H9 (cell line): ENCODE measurements at places on chromosomes 4 and X.

GRCh38 chrX:44744799-44745198 lies 99.0 kb upstream of the DUSP21 start:
- H3K36me3 ChIP-seq = no peaks in the 10 kb centered on the region
- no peaks in the 10 kb centered on the region for H3K27me3 ChIP-seq
- H3K4me3 ChIP-seq = no peak overlapping the region
- DNase-seq = no peak
- no peak overlapping the region for H3K27ac ChIP-seq
- no peaks in the 10 kb centered on the region for H3K4me1 ChIP-seq

DNA sequence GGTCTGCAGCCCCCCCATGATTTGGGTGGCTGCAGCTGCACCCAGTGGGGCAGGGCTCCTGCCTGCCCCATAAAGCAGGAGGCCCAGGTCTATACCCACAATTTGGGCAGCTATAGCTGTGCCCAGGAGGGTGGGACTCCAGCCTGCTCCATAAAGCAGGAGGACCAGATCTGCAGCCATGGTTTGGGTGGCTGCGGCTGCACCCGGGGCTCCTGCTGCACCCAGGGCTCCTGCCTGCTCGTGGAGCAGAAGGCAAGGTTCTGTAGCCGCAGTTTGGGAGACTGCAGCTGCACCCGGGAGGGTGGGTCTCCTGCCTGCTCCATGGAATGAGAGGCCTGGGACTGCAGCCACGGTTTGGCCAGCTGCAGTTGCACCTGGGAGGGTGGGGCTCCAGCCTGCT lies 81.1 kb downstream of the ATRX start:
- H3K4me1 ChIP-seq = no peaks in the 10 kb centered on the region
- no peaks in the 10 kb centered on the region for H3K27me3 ChIP-seq
- peaks cover 9% of the 10 kb centered on the region for H3K36me3 ChIP-seq

- H3K36me3 ChIP-seq = peaks cover 13% of the 10 kb centered on the region
- H3K27me3 ChIP-seq = no peaks in the 10 kb centered on the region
- DNase-seq = no peak
- no peak overlapping the region for H3K27ac ChIP-seq
- no peak overlapping the region for H3K4me3 ChIP-seq
Measured at GRCh38 chrX:91080822-91081221, 353.8 kb upstream of the PABPC5 start.

- no peaks in the 10 kb centered on the region for H3K27me3 ChIP-seq
- no peaks in the 10 kb centered on the region for H3K4me1 ChIP-seq
- H3K27ac ChIP-seq = no peak overlapping the region
- no peak overlapping the region for H3K4me3 ChIP-seq
- peaks cover 28% of the 10 kb centered on the region for H3K36me3 ChIP-seq
Measured at GRCh38 chr4:152150214-152150613, 385.7 kb downstream of the FBXW7 start.

GRCh38 chrX:70769659-70770227 lies 138.8 kb downstream of the TEX11 start:
- no peak for DNase-seq
- H3K27me3 ChIP-seq = no peaks in the 10 kb centered on the region
- H3K27ac ChIP-seq = no peak overlapping the region
- H3K4me1 ChIP-seq = no peaks in the 10 kb centered on the region
- no peaks in the 10 kb centered on the region; the same call in 1 of the 2 replicates for H3K36me3 ChIP-seq

DNA sequence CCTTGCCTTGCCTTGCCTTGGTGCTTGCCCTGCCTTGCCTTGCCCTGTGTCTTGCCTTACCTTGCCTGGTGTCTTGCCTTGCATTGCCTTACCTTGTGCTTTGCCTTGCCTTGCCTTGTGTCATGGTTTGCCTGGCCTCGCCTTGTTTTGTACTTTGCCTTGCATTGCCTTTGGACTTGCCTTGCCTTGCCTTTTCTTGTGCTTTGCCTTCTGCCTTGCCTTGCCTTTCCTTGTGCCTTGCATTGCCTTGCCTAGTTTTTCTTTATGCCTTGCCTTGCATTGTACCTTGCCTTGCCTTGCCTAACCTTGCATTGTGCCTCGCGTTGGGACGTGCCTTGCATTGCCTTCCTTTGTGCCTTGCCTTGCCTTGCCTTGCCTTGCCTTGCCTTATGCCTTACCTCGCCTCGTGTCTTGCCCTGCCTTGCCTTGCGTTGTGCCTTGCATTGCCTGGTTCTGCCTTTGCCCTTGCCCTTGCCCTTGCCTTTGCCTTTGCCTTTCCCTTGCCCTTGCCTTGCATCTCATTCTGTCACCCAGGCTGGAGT lies 82.8 kb downstream of the TAB3 start:
- H3K27ac ChIP-seq = no peak overlapping the region
- H3K4me3 ChIP-seq = no peak overlapping the region

DNA sequence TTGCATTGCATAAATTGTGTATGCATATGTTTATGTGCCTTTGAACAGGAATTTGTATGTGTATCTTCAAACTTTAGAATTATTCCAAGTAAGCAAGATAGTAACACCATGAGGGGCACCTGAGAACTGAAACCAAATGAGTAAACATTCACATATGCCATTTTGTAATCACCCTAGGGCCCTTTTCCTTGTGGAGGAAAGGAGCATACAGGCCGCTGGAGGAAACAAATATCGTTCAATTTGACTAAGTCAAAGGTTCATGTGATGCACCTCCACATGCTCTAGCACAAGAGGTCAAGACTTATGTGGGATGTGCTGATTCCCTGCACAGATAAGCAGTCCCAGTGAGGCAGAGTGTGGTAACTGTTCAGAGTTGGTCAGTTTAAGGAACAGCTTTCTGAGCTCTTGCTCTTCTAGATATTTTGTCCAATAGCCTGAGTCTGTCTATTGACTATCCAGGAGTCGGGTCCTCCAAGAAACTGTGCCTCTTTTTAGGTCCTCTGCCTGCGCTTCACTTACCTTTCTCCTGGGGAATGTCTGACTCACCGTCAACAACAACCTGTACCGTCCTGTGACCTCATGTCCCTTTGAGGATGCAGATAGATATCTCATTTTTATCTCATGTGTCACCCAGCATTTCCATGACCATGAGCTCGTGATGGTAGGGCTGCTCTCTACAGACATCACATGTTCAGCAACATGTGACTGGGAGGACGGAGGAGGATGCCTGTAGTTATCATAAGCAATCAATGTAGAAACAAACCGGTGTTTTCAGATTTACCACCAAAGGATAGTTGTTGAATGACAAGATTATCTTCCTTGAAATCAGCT lies 196.9 kb downstream of the NWD2 start:
- no peak overlapping the region for H3K27ac ChIP-seq
- DNase-seq = no peak
- 0 out of 2 replicates have a peak, but pooled peaks cover 2% of the 10 kb centered on the region for H3K27me3 ChIP-seq
- no peak overlapping the region for H3K4me3 ChIP-seq
- H3K36me3 ChIP-seq = no peaks in the 10 kb centered on the region

GRCh38 chr4:185421366-185422124 lies 4.2 kb downstream of the UFSP2 start:
- peaks cover 3% of the 10 kb centered on the region; the same call in 1 of the 3 replicates for H3K36me3 ChIP-seq
- no peaks in the 10 kb centered on the region; the same call in 1 of the 2 replicates for H3K4me1 ChIP-seq
- H3K27me3 ChIP-seq = no peaks in the 10 kb centered on the region
- no peak for DNase-seq
- no peak overlapping the region for H3K4me3 ChIP-seq
- H3K27ac ChIP-seq = no peak overlapping the region

GRCh38 chr4:70449220-70449619 lies 22.8 kb upstream of the MUC7 start:
- no peaks in the 10 kb centered on the region for H3K27me3 ChIP-seq
- DNase-seq = no peak
- no peaks in the 10 kb centered on the region for H3K4me1 ChIP-seq
- peaks cover 1% of the 10 kb centered on the region; the same call in 2 of the 3 replicates for H3K36me3 ChIP-seq
- H3K27ac ChIP-seq = no peak overlapping the region

DNA sequence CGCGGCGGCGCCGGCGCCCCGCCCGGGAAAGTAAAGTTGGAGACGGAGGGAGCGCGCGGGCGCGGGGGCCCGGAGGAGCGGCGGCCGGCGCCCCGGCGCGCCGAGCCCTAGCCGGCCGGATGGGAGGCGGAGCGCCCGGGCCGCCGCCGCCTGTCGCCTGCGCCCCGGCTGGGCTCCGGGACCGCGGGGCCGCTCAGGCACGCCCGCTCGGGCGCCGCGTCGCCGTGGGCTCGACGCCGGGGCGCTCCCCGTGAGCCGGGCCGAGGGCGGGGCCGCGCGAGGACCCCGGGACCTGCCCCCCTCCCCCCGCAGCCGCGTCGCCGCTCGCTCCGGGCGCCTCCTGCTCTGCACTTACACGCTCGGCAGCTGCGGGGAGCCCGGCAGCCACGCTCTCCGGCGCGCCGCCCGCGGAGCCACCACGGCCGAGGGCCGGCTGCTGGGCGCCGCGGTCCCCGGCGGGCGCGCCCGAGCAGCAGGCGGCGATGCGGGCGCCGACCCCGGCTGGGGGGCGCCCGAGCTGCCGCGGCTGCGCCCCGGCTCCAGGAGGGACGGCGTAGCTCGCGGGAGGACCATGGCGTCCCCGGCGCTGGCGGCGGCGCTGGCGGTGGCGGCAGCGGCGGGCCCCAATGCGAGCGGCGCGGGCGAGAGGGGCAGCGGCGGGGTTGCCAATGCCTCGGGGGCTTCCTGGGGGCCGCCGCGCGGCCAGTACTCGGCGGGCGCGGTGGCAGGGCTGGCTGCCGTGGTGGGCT lies at the start of gene ADRA2C:
Gene ADRA2C, plus strand, starts transcription at position 350 of the 749 bp plus-strand sequence. Its CDS starts 222 bp downstream, at position 572.
- peaks cover 6% of the 10 kb centered on the region; the same call in 1 of the 2 replicates for H3K27me3 ChIP-seq
- H3K27ac ChIP-seq = no peak within 1 kb of the TSS
- H3K36me3 ChIP-seq = peaks cover 2% of the 10 kb centered on the region; the same call in 2 of the 3 replicates
- peak within 1 kb of the TSS; percentile 90 for H3K4me3 ChIP-seq
- no peak for DNase-seq

GRCh38 chrX:123884809-123885408 lies 25.1 kb downstream of the XIAP start:
- no peak for DNase-seq
- no peak overlapping the region for H3K4me3 ChIP-seq
- H3K27me3 ChIP-seq = no peaks in the 10 kb centered on the region
- no peak overlapping the region for H3K27ac ChIP-seq
- no peaks in the 10 kb centered on the region for H3K4me1 ChIP-seq

DNA sequence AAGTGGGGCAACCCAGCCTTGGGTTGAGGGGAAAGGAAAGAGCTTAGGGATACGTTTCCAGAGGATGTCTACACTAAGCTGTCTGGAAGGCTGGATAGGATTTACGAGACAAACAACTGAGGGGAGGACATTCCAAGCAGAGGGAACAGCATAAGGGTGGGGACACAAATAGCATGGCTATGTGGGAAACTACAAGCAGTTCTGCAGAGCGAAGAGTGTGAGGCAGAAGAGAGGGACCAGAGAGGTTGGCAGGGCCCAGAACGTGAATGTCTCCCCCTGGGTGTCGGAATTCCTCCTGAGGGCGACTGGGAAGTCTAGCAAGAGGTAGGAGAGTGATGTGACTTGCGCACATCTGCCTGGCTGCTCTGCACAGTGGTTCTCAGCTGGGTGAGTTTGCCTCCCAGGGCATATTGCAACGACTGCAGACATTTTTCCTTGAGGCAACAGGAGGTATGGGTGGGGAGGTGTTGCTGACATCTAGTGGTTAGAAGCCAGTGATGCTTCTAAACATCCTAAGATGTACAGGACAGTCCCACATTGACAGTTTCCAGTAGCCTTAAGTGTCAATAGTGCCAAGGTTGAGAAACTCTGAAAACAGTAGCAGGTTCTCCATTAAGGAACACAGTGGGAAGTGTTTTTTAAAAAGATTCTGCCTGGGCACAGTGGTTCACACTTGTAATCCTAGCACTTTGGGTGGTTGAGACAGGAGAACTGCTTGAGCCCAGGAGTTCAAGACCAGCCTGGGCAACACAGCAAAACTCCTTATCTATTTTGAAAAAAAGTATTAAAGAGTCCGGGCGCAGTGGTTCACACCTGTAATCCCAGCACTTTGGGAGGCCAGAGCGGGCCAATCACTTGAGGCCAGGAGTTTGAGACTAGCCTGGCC lies 9.2 kb downstream of the NDUFA1 start:
- no peaks in the 10 kb centered on the region for H3K27me3 ChIP-seq
- peak; percentile 46 for DNase-seq
- no peak overlapping the region for H3K27ac ChIP-seq
- no peaks in the 10 kb centered on the region for H3K4me1 ChIP-seq

DNA sequence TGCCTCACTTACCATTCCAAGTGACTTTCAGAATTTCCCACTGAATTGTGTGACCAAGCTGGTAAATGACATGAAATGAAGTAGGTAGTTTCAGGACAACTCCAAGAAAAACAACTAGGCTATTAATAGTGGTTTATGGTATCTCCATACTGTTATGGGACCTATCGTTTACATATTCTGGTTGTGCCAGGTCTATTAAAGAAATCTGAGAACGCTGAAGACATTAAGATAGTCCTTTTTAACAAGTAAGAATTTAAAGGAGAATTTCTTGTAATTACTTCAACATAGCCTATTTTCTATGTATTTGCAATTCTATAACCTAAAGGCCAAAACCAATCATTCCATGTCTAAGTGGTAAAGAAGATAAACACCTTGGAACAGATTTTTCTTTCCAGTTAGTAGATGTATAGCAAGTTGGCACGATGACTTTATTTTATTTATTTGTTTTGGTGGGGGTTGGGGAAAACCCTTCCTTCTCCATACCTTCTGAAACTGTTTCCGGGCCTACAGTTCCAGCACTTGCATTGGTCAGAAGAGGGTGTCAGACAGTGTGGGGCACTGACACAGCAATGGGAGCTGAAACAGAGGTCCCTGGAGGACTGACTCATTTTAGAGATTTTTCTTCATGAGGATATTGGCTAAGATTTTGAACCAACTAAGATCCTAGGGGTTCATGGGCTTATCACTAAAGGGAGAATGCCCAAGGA lies 7.6 kb upstream of the DCLK2 start:
- H3K36me3 ChIP-seq = no peaks in the 10 kb centered on the region
- H3K27ac ChIP-seq = no peak overlapping the region
- no peak for DNase-seq

DNA sequence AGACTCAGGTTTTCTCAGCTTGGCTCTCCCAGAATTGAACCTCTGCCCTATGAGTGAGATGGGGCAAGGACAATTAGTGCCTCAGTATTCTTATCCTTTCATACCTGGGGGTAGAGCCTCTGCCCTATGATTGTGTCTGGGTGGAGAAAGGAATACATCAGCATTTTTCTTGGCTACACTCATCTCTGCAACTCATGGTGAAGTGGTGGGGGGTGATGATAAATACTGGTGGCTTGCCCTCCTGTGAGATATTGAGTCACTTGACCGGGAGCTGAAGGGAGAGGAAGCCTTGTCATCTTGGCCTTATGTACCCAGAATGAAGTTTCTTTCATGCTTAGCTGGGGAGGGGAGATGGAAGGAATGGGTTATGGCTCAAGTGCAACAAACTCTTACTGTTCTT lies 71.3 kb upstream of the ENOX2 start:
- no peak overlapping the region for H3K4me3 ChIP-seq
- H3K4me1 ChIP-seq = no peaks in the 10 kb centered on the region
- DNase-seq = no peak
- no peaks in the 10 kb centered on the region for H3K27me3 ChIP-seq
- no peaks in the 10 kb centered on the region for H3K36me3 ChIP-seq
- H3K27ac ChIP-seq = no peak overlapping the region
